IPS DF 19.7 (cell line): ENCODE measurements at places on chromosomes 16 and 17.

GRCh38 chr16:13463619-13464018, 456.3 kb upstream of the ERCC4 start:
- no peak for DNase-seq

DNA sequence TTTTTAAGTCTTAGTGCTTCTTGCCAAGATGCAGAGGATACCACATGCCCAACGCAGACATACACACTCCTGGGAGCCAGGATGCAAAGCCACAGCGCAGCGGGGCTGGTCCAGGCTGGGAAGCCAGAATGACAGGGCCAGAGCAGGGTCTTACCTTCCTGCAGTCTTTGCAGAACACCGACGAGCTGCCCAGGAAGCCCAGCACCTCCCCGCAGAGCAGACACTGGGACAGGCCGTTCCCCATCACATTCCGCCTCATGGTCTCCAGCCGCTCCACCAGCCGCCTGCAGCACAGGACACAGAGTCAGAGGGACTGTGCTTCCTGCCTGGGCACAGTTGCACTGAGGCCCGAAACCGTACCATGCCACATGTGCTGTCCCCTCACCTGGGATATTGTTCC, 33.3 kb downstream of the RPH3AL start:
- DNase-seq = no peak

- DNase-seq = no peak
These were observed 2.7 kb upstream of the GFAP start for GRCh38 chr17:44918006-44918405.

DNA sequence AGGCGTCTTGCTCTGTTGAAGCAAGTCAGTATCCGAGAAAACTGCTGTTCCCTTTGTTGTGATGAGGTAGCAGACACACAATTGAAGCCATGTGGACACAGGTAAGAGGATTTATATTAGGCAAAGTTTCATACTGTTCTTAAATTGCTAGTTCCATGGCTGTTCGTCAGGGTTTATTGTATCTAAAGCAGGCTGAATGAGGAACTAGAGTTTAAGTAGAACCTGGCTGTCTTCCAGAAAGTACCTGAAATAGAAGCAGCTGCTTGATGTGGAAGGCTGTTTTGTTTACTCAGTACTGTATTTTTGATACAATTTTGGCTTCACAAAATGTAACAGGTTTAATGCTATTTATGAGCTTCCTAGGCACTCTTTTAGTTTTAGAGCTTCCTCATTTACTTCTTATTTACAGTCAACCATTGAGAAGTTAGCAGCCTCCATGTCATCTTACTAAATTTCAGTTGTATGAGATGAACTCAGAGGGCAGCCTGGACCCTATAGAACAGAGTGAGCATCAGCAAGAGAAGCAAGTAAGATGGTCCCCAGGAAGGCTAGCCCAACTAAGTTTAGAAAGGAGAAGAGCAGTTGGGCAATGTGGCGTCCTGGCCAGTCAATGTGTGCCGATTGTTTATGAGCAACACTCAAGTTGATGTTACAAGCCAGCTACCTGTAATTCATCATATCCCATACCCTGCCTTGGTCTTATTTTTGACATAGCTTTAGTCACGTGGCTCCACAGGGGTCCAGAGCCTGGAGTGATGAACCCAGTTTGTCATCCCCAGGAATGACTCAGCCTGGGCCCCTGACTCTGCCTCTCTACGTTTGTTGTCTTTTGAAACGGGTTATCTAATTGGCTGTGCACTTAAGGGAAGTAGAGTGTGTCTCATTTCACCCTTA, 9.7 kb upstream of the ARL2BP start:
- no peak for DNase-seq

GRCh38 chr17:43418441-43419374, 19.9 kb downstream of the ARL4D start:
- no peak for DNase-seq

DNA sequence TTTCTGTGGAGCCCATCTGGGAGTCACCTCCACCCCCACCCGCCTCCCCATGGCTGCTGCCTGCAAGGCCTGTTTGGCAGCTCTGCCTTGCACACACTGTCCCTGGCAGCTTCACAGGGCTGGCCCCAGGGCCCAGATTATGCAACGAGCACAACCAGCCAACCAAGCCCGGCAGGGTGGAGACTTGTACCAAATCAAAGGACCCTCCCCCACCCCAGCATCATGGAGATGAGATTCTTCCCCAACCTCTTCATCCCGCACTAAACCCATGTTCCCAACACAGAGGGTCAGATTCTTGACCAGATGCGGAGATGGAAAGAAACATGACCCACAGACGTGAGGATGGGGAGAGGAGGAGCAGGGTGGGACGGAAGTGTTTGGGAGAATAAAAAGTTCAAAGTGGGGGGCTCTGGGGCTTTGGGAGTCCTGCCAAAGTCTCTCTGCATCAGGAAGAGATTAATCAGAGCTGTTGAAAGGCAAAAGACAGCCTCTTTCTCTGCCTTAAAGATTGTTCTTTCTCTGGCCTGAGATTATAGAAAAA, 3.8 kb downstream of the SMARCD2 start:
- DNase-seq = no peak

DNA sequence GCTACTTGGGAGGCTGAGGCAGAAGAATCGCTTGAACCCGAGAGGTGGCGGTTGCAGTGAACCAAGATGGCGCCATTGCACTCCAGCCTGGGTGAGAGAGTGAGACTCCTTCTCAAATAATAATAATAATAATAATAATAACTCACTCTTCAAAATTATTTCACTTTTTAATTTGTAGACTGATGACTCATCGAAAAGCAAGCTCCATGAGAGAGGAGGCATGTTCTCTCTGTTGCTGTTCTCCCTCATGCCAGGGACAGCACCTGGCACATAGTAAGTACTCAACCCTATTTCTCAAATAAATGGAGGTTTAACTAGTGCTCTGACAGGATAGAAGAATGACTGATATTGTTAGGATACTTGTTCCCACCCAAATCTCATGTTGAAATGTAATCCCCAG, 265.3 kb downstream of the CEP112 start:
- no peak for DNase-seq

DNA sequence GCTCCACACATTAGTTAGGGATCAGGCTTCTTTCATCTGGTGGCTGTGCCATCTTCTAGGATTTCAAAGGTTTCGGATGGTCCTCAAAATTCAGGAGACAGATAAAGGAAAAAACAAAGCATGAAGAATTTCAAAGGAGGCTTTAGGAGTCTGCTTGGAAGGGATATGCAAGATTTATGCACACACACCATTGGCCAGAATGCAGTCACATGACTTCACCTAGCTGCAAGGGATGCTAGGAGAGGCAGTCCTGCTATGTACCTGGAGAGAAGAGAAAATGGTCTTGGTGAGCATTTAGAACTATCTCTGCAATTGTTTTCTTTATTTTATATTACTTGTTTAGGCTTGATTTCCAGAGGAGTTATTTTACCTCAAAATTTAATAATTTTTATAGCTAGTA, 174.6 kb downstream of the PCTP start:
- no peak for DNase-seq

DNA sequence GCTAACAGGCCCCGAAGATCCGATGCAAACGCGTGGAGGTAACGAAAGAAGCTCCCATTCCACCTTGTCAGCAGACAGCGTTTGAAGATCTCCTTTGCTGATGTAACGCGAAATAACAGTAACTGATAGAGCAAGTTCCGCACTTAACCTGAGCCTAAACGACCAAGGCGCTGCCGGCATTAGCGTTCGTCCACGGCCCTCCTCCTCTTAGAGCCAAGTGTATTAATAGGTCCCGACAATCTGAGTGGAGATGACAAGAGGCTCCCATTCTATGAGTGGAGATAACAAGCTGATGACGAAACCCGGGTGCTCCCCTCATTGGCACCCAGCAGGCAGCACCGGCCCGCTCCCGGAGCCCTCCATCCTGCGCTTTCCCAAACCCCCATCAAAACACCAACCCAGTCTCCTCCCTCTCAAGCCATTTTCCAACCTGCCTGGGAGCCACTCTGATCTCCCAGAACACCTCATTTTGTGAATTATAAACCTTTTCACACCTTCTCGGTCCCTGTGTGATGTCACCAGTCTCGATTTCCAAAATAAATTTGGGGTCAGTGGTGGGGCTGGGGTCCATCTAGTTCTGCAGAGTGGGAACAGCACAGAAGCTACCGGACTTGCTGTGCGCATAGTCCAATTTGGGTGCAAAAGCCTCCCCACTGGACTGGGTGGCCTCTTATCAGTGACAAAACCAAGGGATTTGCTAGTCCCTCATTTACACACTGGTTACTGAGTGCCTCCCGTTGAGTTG, 35.4 kb upstream of the ARL4D start:
- no peak for DNase-seq

DNA sequence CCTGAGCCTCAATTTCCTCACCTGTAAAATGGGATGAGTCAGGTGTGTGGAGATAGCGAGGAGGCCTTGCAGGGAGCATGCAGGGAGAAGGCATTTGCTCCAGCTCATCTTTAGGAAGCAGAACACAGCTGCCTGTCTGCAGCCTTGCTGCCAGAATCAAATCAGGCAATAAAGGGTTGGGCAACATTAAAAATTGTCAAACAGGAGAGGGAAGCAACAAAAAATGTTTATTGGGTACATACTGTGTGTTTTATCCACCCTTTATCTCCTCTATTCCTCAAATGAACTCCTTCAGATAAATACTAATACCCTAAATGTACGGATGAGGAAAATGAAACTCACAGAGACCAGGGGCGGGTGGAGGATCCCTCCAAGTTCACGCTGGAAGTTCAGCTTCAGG, 12.2 kb downstream of the KRT16 start:
- no peak for DNase-seq
